Activated CD8-positive, alpha-beta T cell treated with anti-CD3 and anti-CD28 coated beads, Interleukin-2, amount 10 ng/mL, durations not matched to agents 7 days and 5 days (primary cell): ENCODE measurements at places on chromosomes 5 and 9.

GRCh38 chr5:118791926-118792734 lies 196.2 kb downstream of the DTWD2 start:
- no peaks in the 10 kb centered on the region for H3K27me3 ChIP-seq
- DNase-seq = peak; percentile 33
- no peak overlapping the region for H3K27ac ChIP-seq

GRCh38 chr5:154780128-154780527 lies 25.0 kb downstream of the LARP1 start:
- H3K27ac ChIP-seq = peak overlapping the region; percentile 29
- peaks cover 13% of the 10 kb centered on the region for H3K36me3 ChIP-seq
- DNase-seq = no peak
- peaks cover 49% of the 10 kb centered on the region for H3K4me1 ChIP-seq
- no peaks in the 10 kb centered on the region for H3K27me3 ChIP-seq

DNA sequence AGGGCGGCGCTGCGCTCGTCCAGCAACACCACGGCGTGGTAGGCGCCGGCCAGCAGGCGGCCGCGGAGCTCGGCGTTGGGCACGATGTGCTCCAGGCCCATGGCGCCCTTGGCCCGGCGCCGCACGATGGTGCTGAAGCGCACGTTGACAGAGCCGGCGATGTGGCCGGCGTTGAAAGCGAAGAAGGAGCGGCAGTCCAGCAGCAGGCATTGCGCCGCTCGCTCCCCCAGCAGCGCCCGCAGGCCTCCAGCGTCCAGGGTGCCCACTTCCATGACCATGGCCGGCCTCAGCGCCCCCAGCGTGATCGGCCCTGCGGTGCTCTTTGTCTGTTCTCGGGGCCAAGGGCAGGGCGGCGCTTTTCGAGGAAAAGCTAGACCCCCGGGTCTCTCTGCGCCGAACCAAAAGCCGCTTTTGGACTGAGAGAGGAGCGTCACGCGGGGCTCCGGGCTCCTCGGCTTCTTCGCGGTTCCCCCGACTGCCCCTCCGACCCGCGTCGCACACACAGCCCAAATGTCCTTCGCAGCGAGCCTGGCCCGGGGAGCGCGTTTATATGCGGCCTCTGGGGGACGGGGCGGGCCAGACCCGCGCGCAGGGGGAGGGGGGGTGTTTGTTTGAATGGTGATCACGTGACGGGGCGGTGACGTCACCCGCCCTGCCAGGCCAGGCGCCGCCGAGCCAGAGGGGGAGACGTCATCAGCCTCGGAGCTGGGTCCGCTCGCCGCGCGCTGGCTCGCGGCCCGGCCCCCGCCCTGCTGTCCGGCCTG lies at the start of gene DUSP1:
Gene DUSP1, minus strand, starts transcription at position 521 of the 764 bp plus-strand sequence. Its CDS starts 243 bp downstream, at position 278.
- H3K4me3 ChIP-seq = peak within 1 kb of the TSS; percentile 90
- peaks cover 53% of the 10 kb centered on the region for H3K4me1 ChIP-seq
- no peaks in the 10 kb centered on the region for H3K27me3 ChIP-seq
- DNase-seq = peak; percentile 98

DNA sequence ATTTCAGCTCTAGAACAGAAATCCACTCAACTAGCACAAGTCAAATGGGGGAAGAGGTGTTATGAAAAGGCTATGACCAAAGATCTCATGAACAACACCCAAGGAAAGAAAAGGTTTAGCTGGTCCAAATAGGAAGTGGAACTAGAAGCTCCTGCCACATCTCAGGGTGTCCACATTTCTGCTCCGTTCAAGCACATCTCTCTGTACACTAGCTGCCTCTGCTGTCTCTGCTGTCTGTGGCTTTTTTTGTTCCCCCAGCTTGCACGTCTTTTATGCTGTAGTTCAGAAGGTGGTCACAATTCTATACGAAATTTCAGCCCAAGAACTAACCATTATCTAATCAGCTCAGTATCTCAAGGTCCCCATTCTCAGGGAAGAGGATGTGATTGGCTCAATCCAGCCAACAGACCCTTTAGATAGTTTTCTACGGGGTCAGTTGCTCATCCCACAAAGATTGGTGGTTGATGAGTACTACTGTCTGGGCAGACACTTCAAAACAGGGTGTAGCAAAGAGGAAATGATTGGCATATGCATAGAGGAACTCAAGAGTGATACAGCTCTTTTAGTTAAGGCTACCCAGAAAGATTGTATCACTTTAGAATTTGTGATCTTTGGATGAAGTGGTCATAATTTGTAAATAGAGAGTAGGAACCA lies 44.0 kb downstream of the FANCC start:
- H3K36me3 ChIP-seq = peaks cover 5% of the 10 kb centered on the region
- H3K27ac ChIP-seq = peak overlapping the region; percentile 8

DNA sequence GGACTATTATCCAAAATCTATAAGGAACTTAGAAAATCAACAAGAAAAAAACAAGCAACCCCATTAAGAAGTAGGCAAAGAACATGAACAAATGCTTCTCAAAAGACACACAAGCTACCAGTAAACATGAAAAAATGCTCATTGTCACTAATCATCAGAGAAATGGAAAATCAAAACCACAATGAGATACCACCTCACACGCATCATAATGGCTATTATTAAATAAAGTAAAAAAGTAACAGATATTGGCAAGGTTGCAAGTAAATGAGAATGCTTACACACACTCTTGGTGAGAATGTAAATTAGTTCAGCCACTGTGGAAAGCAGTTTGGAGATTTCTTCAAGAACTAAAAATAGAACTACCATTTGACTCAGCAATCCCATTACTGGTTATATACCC lies 167.0 kb upstream of the DMRTA1 start:
- peaks cover 6% of the 10 kb centered on the region for H3K27me3 ChIP-seq
- no peaks in the 10 kb centered on the region for H3K36me3 ChIP-seq
- H3K4me1 ChIP-seq = no peaks in the 10 kb centered on the region
- no peak overlapping the region for H3K27ac ChIP-seq

GRCh38 chr5:170557314-170557713 lies 53.5 kb downstream of the KCNIP1 start:
- no peaks in the 10 kb centered on the region for H3K4me1 ChIP-seq
- H3K36me3 ChIP-seq = no peaks in the 10 kb centered on the region
- no peak overlapping the region for H3K27ac ChIP-seq
- peaks cover 16% of the 10 kb centered on the region for H3K27me3 ChIP-seq
